ENCODE measurements at places on chromosomes 2 and 18.
A peak's percentile ranks its signal among the peaks of the same experiment; 100 is the strongest.

- peak; percentile 65 for DNase-seq
Measured at GRCh38 chr2:112803691-112804521, 19.6 kb upstream of the IL1A start.

- no peak for DNase-seq
Measured at GRCh38 chr2:83633423-83633822, 825.7 kb downstream of the SUCLG1 start.

- no peak for DNase-seq
Measured at GRCh38 chr2:110875384-110875725, 143.0 kb downstream of the ACOXL start.

DNA sequence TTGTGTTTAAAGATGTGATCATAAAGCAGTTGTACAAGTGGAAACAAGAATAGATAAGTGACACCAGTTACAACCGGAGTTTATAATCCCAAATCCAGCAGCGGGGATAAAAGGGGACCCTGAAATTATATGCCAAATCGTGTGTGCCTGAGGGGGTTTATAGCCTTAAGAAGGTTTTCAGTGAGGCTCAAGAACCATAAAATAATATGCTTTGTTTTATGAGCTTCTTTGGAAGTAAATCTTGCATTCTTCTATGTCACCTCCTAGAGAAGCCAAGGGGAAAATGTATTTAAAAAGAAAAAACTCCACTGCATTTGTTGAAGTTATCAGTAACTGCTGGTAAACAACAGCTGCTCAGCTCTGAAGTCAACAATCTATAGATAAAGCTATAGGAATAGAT lies 25.8 kb upstream of the MAP3K20 start:
- no peak for DNase-seq

- no peak for DNase-seq
Measured at GRCh38 chr2:111184725-111185310, 64.1 kb downstream of the BCL2L11 start.

DNA sequence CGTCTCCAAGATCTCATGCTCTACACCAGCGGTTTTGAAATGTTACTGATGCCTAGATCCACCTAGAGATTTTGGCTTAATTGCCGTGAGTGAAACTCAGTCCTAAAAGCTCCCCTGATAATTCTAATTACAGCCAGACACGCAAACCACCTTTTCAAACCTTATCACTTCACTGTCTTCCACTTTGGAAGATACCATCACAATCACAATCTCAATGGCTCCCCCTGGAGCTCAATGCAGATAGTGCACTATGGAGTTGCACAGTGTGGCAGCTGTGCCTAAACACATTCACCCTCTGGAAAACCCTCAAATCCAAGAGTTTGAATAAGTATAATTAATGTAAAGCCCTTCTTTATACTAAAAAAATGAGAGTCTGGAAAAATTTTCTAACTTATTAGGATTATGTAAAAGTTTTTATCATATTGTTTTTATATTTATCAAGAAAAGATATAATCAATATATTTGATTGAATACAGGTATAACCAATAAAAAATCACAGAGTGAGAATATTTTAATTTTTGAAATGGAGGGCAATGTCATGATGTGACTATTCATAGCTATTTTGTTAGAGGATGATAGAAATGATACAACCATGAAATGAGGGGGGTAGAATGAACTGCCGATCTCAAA lies 102.9 kb upstream of the SLC8A1 start:
- DNase-seq: peak; percentile 6

- DNase-seq: no peak
Measured at GRCh38 chr2:128374711-128375413, 56.2 kb upstream of the HS6ST1 start.

GRCh38 chr2:156537141-156537540 lies 101.0 kb downstream of the GPD2 start:
- DNase-seq: no peak

DNA sequence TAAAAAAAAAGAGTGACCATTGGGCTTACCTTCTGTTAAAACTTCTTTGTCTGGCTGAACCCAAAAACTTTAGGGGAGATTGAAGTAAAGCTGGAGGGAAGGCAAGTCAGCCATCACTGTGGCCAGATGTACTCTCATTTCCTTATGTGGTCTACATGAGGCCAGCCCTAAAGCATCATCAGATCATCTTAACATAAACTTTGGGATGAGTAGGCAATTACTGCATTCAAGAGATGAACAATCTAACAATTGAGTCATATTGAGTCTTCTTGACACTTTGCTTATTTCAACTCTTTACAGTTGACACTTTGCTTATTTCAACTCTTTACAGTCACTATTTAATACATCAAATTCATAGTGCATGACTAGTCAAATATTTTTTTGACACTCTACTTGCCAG lies 155.6 kb downstream of the QPCT start:
- no peak for DNase-seq

DNA sequence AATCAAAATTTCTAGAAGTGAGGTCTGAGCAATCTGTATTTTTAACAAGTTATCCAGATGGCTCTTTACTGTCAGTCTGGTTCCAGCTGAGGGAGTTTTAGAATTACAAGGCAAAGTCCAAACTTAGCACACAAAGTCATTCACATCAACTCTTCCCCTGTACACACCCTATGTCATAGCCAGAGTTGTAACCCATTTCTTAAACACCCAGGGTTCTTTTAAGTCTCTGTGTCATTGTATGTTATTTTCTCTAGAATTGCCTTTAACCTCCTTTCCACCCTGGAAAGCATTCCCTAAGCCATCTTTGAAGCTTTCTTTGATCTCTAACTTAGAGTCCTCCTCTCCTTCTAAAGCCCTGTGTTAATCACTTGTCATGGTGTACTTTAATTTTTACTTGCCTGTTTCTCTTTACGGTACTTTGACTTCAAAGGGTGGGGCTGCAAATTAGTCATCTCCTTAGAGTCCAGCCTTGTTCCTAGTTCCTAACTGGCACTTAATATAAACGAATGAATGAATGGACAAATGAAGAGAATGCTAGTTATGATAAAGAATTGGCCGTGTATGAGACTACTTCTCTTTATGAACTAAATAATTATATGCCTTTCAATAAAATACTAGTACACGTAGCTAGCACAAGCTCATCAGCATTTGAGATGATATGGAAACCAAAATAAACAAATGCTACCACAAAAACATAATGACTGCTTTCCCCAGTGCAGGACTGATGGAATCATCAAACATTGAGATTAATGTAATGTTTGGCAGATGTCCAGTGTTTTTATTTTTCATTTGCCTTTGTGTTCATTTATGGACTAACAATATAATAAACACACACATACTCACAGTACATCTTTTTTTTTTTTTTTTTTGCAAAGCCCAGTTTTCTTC lies 11.9 kb upstream of the ACTR3 start:
- DNase-seq: peak; percentile 38

DNA sequence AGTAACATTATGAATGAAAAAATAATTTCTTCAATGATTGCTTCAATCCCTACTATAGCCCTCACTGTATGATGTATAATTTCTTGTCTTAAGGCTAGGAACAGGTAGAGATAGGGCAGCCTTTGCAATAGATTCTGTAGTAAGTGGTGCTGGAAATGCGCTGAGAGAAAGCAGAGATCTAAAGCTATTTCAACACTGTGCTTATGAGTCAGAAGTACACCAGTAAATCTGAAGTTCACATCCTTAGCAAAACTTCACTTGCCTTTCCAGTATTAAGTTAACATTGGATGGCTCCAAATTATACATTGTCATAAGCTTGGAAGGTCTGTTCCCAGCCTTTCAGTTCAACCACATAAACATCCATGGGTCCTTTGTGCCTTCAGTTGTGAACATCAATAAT lies 178.2 kb upstream of the EPHA4 start:
- peak; percentile 9 for DNase-seq

DNA sequence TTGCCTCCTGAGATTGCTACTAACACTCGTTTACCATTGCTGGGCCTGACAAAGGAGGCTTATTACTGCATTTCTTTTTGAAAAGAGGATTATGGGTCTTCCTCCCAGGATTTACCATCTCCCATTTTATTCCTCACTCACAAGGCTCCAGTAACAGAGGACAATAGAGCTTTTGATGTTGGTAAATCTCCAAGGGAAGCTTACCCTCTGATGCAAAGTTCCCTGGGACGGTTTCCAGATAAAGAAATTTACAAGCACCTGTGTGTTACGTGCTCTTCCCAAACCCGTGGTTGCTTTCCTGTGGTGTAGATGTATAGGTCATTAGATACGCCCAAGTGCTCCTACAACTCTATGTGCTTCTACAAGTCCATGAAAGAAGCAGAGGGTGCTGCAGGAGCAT lies 17.1 kb downstream of the VSNL1 start:
- DNase-seq: peak; percentile 15
